ENCODE measurements at places on chromosomes 5 and 9.

DNA sequence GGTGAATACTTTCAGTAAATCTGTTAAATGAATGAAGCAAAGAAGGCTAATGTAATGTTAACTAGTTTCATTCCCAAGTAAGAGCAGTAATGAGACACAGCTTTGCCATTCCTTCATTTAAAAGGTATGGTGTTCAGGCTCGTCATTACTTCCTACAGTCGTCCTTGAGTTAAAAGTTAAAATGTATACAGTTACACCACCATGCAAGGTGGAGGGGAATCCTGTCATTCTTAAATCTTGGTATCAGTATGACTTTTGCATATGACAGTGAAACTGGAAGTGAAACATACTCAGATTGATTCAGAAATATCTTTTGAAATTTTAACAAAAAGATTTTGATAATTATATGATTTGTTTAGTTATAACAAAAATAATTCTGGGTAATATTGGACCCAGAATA is 25.9 kb downstream of the MTRR start:
- DNase-seq: no peak

GRCh38 chr9:130539420-130540223 is 39.8 kb upstream of the FUBP3 start:
- DNase-seq: no peak

- no peak for DNase-seq
These were observed 98.1 kb upstream of the FER start for GRCh38 chr5:108649646-108650045.

- no peak for DNase-seq
These were observed 87.8 kb upstream of the APC start for GRCh38 chr5:112649882-112650281.

GRCh38 chr5:98454407-98454806 is 319.1 kb upstream of the RGMB start:
- no peak for DNase-seq

- no peak for DNase-seq
These were observed 344.3 kb upstream of the CLINT1 start for GRCh38 chr5:158203261-158203660.

DNA sequence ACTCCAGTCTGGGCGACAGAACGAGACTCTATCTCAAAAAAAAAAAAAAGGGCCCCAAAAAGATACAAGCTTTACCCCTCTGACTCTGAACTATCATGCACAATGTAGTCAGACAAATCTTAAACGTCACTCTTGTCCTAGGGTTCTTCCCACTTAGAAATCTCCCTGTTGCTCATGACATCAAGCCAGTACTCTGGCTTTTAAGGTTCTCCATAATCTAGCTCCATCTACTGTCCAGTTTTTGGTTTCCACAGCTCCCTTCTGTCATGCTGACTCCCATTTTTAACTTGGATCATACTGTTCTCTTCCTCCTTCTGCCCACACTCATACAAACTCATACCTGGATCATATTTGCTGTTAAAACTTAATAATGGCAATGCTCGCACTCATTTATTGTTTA is 156.7 kb upstream of the TLX3 start:
- DNase-seq: no peak

DNA sequence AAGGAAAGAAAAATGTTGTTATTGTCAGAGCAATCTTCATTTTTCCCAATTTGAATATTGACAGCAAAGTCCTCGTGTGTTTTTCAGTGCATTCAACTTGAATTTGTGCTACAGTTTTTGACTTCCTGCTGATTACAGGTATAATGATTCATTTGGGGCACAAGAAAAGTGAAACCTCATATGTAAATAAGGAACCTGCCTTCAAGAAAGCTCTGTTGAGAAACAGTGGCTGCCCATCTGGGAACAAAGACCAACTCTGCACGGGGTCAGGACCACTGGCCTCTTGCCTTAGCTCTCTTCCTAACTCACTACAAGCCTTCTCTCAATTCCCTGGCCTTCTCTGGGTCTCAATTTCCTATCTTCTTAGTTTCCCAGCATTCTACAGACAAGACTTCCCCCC is 21.0 kb downstream of the TIMD4 start:
- no peak for DNase-seq

DNA sequence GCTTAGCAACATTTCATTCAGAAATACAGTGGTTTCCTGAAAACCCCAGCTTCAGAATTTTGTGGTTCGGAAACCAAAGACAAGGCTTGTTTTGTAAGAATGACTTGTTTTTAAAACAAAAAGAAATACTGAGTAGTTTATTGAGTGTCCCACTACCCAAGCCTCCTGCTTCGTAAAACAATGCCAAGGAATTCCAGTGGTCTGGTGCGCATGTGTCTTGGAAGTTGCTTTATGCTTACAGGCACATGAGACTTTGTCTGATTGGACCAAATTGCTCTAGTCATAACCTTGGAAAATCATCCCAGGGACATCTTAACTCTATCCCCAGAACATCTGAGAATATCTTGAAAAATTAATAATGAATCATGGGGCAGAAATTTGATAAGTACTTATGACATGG is 77.1 kb upstream of the FST start:
- DNase-seq: no peak

GRCh38 chr9:136412962-136413361 is 2.5 kb downstream of the PMPCA start:
- no peak for DNase-seq

- DNase-seq: peak; percentile 27
These were observed 119.7 kb upstream of the SPATA31C2 start for GRCh38 chr9:88258024-88258423.

DNA sequence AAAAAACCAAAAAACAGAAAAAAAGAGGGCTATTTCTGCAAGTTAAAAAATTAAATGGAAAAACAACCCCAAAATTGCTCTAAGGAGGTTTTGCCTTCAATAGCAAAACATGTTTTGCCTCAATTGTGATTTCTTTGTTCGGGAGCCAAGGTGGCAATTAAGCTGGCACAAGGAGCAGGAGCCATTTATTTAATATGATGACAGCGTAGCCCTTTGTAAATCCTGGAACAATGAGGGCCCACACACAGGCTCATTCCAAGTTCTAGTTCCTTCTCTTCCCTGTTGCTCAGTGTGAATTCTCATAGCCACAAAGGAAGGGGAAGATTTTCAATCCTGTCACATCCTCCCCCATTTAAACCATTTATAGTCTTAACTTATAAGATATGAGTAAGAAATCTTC is 353.2 kb downstream of the PDE4D start:
- no peak for DNase-seq

DNA sequence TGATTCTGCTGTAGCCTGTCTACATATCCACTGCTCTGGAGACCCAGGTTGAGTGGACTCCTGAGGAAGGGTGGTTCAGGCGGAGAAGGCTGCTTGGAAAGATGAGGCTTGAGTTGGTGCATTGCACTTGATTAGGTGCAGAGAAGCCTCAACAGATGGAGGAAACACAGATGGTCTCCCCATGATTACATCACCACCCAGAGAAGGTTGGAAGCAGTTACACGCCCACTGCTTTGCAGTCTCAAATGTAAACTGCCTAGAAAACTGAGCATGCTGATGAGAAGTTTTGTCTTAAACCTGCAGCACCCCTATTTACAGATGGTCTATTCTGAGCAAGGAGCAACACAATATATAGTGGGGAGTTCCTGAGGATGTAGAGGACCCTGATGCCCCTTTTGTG is 266.6 kb downstream of the PIK3R1 start:
- DNase-seq: no peak

DNA sequence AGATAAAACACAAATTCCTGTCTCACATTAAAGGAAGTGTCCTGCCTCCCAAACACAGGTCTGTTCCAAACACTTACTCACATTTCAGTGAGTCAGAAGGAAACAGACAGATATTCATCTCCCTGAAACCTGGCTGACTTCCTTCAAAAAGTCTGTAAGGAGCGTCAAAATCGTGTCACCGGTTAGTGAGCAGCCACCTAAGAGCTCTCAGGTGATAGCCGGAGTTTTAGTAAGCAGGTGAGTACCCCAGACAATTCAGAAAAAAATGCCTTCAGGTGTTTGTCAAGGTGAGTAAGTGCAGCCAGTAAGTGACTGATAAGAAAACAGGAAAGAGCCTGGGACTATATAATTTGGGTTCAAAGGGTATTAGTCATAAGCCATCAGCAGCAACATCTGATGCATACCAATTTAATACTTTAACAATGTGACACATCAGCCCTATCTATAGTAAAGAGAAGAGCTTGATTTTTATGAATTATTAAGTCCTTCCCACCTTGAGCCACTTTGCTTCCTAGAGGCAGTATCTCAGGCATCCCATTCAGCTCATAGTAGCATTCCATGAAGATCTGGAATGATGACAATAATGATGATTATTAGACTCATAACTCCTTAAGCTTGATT is 1.3 kb upstream of the ITGA2 start:
- no peak for DNase-seq

DNA sequence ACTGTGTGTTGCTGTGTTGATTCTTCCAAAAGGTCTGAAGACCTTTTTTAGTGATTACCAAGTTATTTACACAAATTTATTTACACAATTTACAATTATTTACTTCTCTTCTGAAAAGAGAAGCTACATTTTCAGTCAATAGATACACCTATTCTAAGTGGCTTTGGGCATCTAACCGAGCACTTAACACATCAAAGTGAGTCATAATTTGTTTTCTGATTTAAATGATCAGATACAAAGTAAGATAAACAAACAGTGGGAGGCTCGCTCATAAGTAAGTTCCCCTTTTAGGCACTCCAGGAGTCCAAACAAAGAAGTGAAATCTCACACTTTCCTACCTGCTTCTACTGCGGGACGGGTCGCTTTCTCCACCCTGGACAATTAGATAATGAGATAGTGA is 90.2 kb downstream of the APBA1 start:
- no peak for DNase-seq

DNA sequence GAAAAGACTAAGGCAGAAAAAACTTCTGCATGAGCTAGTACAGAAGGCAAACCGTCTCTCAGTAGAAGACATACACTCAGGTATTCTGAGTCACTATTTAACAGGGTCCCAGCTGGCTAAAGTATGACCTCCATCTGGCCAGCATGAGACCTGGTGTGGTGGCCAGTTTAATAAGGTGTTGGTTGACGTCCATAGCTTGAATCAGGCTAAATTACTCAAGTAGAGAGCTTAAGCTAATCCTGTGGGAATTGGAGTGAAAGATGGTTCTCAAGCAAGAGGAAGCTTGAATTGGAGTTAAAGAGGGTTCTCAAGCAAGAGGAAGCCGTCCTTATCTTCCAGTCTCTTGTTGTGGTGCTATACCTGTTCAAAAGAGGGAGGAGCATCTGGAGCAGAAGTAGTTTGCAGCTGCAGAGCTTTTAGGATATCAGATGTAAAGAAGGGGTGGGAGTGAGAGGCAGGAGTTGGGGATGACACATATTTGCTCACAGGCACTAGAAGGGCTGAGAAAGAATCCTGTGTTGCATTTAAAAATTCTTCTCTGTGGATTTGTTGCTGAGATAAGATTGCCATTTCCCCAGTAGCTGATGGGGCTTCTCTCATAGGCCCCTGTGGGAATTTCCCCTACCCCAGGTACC is 136.1 kb upstream of the RUSC2 start:
- no peak for DNase-seq

- no peak for DNase-seq
These were observed 129.8 kb upstream of the IFNE start for GRCh38 chr9:21611891-21612290.

GRCh38 chr5:79640571-79641055 is 28.4 kb downstream of the TENT2 start:
- DNase-seq: no peak

DNA sequence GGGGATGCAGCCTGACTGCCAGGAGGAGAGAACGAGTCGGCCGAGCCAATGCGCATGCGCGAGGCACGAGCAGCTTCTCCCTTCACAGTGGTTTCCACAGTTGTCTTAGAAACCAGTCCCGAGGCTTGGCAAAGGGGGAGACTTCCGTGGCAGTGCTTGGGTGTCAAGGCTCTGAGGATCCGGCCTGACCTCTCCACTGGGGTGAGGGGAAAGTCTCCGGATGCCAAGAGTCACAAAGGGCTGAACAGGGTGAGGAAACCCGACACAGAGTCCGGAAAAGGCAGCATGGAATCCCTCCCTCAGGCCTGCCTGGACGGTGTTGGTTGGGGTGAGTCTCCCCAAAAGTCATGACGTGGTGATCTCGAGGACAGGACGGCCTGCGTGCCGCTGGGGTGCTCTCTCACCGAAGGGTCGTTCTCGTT is 475.5 kb downstream of the SPATA31A7 start:
- peak; percentile 1 for DNase-seq

GRCh38 chr5:151664694-151665585 is 21.8 kb downstream of the SPARC start:
- DNase-seq: no peak

- no peak for DNase-seq
These were observed 14.7 kb downstream of the MAN2A1 start for GRCh38 chr5:109704282-109704952.

DNA sequence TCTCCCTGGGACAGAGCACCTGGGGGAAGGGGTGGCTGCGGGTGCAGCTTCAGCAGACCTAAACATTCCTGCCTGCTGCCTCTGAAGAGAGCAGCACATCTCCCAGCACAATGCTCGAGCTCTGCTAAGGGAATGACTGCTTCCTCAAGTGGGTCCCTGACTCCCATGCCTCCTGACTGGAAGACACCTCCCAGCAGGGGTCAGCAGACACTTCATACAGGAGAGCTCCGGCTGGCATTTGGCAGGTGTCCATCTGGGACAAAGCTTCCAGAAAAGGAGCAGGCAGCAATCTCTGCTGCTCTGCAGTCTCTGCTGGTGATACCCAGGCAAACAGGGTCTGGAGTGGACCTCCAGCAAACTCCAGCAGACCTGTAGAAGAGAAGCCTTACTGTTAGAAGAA is 77.2 kb downstream of the SLCO6A1 start:
- DNase-seq: peak; percentile 13

DNA sequence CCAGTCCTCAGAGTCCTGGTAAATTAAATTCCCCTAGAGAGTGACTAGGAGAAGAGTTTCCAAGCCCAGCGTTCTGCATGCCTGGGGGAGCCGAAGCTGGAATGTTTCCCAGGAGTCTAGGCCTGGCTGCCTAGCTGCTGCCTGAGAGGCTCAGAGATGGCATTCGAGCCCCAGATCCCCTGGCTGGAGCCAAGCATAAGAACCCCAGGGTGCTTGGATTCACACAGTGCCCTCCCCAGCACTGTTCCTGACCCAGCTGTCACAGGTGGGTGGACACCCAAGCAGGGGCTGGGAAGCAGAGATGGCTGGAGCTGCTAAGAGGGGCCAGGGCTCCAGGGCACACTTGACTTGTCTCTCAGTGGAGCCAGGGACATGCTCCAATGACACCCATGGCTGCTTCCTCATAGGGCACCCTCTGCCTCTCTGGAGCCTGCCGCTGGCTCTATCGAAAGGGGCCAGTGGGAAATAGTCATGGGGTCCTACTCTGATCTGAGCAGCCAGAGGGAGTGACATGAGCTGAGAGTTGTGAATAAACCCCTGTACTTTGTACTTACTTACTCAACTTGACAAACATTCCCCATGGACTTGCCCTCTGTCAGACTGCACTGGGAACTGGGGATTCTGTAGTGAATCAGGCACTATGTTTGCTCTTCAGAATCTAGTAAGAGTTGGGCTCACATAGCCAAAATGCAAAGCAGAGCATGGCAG is 62.6 kb upstream of the XPA start:
- DNase-seq: no peak

GRCh38 chr5:31023105-31023504 is 170.4 kb upstream of the CDH6 start:
- no peak for DNase-seq
